ENCODE measurements at places on chromosomes 7 and 10.

- no peak for DNase-seq
Measured at GRCh38 chr7:156625580-156625979, 15.0 kb upstream of the RNF32 start.

- no peak for DNase-seq
Measured at GRCh38 chr10:114517368-114518250, 113.3 kb upstream of the AFAP1L2 start.

DNA sequence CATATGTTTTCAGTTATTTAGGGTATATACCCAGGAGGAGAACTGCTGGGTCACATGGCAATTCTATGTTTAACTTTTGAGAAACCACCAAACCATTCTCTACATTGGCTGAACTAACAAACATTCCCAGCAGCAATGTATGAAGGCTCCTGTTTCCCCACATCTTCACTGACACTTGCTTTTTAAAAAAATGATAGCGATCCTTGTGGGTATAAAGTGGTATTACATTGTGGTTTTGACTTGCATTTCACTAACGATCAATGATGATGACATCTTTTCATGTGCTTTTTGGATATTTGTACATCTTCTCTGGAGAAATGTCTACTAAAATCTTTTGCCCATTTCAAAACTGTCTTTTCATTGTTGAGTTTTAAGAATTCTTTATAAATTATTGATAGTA, 51.2 kb upstream of the ANAPC16 start:
- DNase-seq, result no peak

DNA sequence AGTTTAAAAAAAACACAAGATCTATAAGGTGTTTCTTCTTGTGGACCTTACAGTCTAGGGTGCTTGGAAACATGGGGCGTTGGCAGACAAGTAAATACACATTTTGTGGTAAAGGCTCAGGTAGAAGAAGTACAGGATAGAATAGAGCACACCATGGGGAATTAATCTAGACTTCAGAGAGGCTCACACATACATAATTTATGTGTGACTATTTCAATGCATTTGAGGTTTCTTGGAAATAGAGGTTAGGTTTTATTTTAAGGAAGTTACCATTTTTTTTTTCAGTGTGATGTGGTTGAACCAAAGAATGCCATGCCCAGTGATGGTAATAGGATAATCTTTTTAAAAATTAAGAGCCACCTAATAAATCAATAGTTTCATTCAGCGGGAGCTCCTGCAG, 12.8 kb downstream of the CFTR start:
- DNase-seq, result no peak

GRCh38 chr7:140604760-140605159, 35.9 kb downstream of the DENND2A start:
- DNase-seq, result no peak

DNA sequence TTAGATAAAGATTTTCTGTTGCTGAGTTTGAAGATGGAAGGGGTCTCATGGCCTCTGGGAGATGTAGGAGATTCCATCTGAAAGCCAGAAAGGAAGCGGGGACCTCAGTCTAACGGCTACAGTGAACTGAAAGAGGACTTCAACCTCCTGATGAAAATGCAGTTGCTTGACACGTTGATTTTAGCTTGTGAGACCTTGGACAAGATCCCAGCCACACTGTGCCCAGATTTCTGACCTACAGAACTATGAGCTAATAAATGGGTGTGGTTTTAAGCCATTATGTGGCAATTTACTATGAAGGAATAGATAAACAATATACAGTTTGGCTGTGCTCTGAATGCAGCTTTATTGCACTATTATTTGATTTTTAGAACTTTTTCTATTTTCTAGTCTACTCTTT, 342.3 kb upstream of the SEMA3D start:
- DNase-seq, result no peak

GRCh38 chr7:68892236-68892635, 706.0 kb upstream of the AUTS2 start:
- no peak for DNase-seq

- no peak for DNase-seq
Measured at GRCh38 chr10:17648243-17649035, 4.5 kb downstream of the STAM start.

- no peak for DNase-seq
Measured at GRCh38 chr7:95886501-95887090, 114.2 kb downstream of the DYNC1I1 start.

- peak; percentile 74 for DNase-seq
Measured at GRCh38 chr10:58334817-58335305, at the start of gene UBE2D1. Gene UBE2D1, plus strand, starts transcription at chr10:58335006. Its CDS starts 196 bp downstream, at chr10:58335202.

GRCh38 chr7:139094030-139094429, 15.5 kb downstream of the ZC3HAV1 start:
- no peak for DNase-seq

DNA sequence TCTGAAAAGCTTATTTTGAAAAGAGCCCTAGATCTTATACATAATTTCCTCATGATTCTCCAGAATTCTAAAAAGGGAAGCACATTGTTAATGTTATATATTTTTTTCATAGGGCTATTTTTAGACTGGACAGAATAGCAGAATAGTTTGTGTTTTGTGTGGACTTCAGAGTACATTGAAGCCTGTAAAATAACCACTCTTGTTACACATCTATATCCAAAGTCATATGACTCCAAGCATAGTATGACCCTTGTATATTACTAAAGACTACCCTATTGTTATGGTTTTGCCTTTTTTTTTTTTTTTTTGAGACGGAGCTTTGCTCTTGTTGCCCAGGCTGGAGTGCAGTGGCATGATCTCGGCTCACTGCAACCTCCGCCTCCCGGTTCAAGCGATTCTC, 26.1 kb upstream of the FIS1 start:
- no peak for DNase-seq

DNA sequence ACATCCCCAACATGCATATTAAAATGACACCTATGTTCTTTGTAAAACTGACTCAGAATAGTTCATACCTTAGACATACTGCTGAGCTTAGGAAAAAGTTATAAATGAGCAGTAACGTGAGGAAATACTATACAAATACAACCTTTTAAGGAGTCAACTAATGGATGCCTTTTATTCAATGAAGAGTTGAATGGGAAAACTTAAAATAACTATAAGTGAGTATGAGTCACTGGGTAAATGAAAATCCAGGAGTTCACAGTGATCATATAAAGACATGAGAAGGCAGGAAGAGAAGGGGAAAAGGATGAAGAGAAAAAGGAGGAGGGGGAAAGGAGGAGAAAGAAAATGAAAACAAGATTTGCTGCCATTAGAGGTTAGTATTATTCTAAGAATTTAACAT, 157.8 kb upstream of the PCDH15 start:
- DNase-seq, result no peak

- no peak for DNase-seq
Measured at GRCh38 chr7:23981314-23981713, 271.3 kb downstream of the STK31 start.

DNA sequence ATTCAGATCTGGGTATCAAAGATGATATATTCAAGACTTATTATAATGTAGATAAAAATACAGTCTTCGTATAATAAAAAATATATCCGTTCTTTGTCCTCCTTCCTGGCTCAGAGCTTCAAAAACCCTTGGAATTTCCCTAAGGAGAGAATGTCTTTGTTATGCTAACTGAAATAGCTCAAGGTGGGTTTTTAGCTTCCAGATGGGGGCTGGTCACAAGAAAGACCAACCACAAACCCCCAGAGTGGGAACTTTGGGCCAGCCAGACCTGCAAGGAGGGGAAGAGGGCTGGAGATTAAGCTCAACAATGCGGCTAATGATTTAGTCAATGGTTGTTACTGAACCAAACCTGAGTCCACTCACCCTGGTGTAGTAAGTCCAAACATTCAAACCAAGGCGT, 196.4 kb downstream of the SDHAF3 start:
- DNase-seq, result no peak

DNA sequence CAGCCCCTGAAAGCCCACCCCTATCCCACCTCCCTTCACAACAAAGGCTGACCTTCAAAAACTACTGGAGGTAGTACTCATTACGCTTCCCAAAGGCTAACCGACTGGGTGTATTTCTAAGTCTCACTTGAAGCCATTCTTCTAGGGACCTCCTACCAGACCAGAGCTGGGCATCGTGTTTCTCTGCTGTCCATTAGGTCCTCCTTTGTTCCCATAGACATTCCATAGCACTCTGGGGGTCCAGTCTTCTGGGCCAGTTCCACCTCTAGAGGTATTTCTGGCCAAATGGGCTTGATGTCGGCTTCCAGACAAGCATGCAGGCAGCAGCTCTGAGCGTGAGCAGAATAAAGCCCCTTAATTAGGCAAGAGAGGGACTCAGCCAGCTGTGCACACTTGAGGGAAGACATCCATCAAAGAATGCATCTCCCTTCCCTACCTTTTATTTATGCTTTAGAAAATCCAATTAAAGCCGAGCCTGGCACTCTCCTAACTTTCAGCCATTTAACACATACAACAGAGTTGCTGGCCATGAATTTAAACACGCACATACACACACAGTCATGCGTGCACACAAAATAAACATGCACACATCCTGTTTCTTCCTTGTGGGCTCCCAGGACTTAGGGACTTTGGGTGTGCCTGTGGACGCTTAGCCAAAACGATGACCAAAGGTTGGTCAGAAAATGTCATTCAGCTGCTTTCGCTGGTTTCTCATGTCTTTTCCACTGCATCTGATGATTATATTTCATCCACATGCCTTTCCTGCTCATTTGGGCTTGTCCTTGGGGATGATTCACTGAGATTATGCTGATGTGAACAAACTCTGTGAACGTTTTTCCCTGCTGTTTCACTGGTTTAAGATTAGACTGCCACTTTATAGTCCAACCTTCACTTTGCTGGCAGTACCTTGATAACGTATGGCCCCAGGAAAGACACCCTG, 362.0 kb upstream of the NFE2L3 start:
- no peak for DNase-seq

DNA sequence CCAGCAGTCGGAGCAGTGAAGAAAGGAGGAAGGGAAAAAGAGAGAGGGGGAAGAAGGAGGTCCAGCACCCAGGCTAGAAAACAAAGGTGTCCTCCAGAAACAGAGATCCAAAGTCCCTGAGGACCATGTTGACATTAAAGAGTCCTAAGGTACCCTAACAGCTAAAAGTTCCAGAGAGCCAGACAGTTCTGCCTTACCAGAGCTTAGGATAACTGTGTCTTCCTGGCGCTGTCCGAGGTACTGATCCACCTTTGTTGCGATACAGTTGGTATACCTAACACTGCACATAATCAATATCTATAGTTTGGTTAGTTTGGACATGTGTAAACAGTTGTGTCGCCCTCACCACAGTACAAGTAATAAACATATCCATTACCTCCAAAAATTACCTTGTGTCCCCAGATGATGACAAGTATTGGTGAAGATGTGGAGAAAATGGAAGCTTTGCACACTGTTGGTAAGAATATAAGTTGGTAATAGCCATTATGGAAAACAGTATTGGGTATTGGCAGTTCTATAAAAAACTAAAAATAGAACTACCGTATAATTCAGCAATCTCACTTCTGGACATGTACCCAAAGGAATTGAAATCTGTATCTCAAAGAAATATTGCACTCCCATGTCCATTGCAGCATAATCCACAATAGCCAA, 59.8 kb downstream of the GRID1 start:
- DNase-seq, result no peak

DNA sequence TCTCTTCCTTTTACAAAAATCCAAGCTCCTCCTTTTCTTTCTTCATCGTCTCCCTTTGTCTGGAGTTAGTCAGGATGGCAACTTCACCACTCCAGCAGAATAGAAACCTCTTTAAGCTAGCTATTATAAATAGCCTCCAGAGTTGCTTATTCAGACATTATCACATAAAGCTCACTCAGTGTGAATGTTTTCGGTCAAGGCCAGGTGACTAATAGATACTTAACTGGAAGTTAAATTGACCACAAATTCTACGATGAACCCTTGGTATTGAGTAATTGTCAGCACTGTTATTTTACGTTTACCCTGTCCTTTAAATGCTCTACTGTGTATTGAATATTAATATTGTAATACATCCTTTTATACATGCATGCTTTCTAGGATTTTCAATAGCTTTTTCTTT, 340.4 kb downstream of the OTUD1 start:
- no peak for DNase-seq

- no peak for DNase-seq
Measured at GRCh38 chr7:102392330-102392729, 3.8 kb upstream of the PRKRIP1 start.

DNA sequence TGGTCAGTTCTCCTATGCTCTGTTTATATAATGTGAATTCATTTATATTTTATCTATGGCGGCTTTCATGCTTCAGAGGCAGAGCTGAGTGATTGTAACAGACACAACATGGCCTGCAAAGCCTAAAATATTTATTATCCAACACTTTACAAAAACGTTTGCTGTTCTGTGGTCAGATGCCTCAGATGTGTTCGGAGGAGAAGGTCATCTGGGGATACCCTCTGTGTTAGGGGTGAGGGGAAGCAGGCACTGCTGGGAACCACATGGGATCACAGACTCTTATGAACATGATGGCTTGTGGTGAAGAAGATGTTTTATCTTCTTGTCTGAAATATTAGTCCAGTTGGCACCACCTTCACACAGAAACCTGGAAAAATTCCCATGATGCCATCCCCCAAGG, 203.4 kb downstream of the PHTF2 start:
- DNase-seq, result no peak

- DNase-seq, result no peak
Measured at GRCh38 chr10:131179361-131179760, 132.2 kb downstream of the TCERG1L start.

DNA sequence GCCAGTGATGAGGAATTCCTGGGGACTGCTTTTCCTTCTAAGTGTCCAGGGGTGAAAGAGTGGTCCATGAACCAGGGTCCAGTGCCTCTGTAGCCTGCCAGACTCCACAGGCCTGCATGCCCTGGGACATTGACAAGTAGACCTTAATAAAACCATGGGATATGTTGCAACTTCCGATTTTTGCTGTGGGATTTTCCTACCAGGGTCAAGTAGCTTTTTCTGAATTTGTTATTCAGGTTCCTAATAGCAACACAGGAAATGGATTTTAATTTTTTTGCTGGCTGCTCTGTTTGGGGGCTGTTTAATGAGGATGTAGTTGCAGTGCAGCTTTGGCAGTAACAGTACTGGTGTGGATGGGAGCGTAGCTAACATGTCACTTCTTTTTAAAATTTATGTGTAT, 42.1 kb downstream of the WBP1L start:
- no peak for DNase-seq

DNA sequence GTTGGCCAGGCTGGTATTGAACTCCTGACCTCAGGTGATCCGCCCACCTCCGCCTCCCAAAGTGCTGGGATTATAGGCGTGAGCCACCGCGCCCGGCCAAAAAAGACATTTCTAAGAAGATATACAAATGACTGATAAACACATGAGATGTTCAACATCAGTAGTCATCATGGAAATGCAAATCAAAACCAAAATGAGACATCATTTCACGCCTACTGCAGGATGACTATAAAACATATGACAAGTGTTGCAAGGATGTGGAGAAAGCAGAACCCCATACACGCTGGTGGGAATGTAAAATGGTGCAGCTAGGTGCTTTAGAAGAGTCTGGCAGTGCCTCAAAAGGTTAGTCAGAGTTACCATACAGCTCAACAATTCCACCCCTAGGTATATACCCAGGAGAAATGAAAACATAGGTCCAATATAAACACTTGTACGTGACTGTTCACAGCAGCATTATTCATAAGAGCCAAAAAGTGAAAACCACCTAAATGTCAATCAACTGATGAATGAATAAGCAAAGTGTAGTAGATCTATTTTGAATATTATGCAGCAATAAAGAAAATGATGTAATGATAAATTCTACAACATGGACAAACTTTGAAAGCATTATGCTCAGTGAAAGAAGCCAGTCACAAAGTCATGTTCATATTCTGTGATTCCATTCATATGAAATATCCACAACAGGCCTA, 24.5 kb downstream of the TMEM209 start:
- DNase-seq, result peak; percentile 43

Data from activated CD4-positive, alpha-beta T cell treated with anti-CD3 and anti-CD28 coated beads, Interleukin-2, amount 50 U/mL, for 24 hours (primary cell).